Stimulated activated CD8-positive, alpha-beta memory T cell treated with anti-CD3 and anti-CD28 coated beads, Interleukin-4, amount 100 ng/mL, for 24 hours (primary cell): ENCODE measurements at places on chromosomes 2 and 18.

- DNase-seq, result no peak
Measured at GRCh38 chr2:109527846-109528705, 85.7 kb downstream of the SEPTIN10 start.

DNA sequence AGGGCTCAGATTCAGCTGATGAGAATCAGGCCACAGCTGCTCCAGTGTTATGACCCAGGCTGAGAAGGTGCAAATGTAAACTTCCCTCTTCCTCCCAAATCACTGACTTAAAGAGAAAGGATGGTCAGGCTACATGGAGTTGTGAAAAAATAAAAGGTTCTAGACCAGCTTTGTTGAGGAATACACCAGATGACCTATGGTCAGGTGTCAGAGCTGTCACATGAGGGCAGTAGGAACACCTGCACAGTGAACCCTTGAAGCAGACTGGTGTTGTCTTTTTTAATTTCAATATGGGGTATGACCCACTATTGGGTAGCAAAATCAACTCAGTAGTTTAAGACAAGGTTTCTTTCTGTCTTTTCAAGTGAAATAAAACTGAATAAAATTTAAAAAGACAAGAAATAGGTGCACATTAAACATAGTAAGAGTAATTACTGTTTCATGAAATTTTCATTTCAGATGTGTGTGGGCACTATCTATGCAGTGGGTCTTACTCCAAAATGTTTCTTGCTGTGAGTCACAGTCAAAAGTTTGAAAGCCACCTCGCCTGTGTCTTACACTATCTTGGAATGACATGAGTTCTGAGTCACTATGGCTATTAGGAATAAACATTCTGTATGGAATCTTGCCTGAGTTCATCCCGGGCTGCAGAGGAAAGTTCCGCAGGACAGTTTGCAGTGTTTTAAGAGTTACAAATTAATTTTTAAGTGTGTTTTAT lies 83.6 kb downstream of the ACVR1 start:
- DNase-seq, result no peak

DNA sequence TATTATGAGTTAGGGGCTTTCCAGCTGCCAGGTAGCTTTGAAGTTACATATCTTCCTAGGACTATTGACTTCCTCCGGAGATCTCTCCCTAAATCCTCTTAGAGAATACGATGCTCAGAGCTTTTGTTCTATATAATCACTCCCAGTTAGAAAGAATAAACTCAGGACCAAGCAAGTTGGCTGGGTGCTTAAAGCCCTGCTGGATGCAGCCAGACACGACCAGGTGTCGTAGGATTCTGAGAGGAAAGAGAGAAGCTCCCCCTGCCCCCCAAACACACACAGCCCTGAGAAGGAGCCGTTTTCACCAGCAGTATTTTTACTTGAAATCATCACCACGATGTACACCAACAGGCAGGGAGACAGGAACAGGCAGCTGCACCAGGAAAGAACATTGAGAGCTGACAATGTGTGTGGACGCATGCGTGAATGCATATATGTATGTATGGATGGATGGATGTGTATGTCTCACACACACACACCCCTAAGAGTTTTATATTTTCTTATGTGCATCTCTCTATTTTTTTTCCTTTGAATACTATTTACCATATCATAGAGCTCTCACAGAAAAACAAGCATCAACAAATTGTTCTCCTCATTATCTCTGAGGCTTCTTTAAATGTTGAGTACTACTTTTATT lies 382.6 kb downstream of the EPHA4 start:
- no peak for DNase-seq

GRCh38 chr2:63737081-63737751 lies 104.5 kb upstream of the UGP2 start:
- DNase-seq, result no peak

GRCh38 chr2:227534714-227535113 lies 62.8 kb downstream of the AGFG1 start:
- DNase-seq, result no peak
